ENCODE measurements at places on chromosomes 2 and 18. TPM values are rescaled to one million over a fixed set of nuclear protein-coding genes. Genes with fewer than 3 reads are reported as not detected.

- no peak overlapping the region for H3K27ac ChIP-seq
- no peaks in the 10 kb centered on the region for H3K27me3 ChIP-seq
- H3K36me3 ChIP-seq: no peaks in the 10 kb centered on the region
- H3K4me1 ChIP-seq: no peaks in the 10 kb centered on the region
Measured at GRCh38 chr2:120914839-120915521, 179.3 kb downstream of the GLI2 start.

DNA sequence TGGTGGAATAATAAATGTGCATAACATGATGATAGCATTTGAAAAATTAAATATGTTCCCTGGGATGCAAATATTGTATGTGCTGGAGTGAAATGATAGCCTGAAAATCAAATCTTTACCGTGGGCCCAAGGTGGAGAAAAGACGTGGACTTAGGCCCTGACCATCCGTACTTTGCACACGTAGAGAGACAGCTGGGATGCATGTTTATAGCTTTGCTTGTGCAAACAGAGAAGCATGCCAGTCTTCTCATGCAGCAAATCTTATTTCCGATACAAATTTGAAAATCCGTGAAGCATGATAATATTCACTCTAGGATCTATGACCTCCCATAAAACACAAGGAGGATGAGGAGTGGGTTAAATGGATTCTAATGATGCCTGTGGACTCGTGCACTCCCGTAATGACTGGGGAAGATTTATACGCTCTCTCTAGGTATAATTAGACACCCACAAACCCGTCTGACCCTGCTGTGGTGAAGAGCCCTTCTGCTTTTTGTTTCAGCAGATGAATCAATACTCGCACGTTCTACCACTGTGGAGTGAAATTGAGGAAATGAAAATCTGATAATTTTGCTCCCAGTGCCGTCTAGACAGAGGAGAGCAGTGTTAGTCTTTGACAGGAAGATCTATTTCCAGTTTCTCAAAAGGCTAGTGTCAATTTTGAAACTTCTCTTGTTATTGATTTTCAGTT is 810.3 kb upstream of the SALL3 start:
- H3K36me3 ChIP-seq: no peaks in the 10 kb centered on the region
- no peak overlapping the region for H3K27ac ChIP-seq
- H3K4me1 ChIP-seq: no peaks in the 10 kb centered on the region
- H3K27me3 ChIP-seq: no peaks in the 10 kb centered on the region
- no peak for DNase-seq
- no peak overlapping the region for H3K4me3 ChIP-seq

- DNase-seq: no peak
- peaks cover 26% of the 10 kb centered on the region for H3K27me3 ChIP-seq
- H3K4me1 ChIP-seq: peaks cover 20% of the 10 kb centered on the region
- peak overlapping the region; percentile 39 for H3K4me3 ChIP-seq
- H3K36me3 ChIP-seq: no peaks in the 10 kb centered on the region
Measured at GRCh38 chr2:27303093-27304025, 4.9 kb downstream of the UCN start.

- no peak for DNase-seq
- H3K4me3 ChIP-seq: no peak overlapping the region
- peaks cover 4% of the 10 kb centered on the region for H3K4me1 ChIP-seq
- H3K27me3 ChIP-seq: no peaks in the 10 kb centered on the region
- no peak overlapping the region for H3K27ac ChIP-seq
- H3K36me3 ChIP-seq: peaks cover 21% of the 10 kb centered on the region
Measured at GRCh38 chr2:69926849-69927515, 12.1 kb downstream of the MXD1 start.

DNA sequence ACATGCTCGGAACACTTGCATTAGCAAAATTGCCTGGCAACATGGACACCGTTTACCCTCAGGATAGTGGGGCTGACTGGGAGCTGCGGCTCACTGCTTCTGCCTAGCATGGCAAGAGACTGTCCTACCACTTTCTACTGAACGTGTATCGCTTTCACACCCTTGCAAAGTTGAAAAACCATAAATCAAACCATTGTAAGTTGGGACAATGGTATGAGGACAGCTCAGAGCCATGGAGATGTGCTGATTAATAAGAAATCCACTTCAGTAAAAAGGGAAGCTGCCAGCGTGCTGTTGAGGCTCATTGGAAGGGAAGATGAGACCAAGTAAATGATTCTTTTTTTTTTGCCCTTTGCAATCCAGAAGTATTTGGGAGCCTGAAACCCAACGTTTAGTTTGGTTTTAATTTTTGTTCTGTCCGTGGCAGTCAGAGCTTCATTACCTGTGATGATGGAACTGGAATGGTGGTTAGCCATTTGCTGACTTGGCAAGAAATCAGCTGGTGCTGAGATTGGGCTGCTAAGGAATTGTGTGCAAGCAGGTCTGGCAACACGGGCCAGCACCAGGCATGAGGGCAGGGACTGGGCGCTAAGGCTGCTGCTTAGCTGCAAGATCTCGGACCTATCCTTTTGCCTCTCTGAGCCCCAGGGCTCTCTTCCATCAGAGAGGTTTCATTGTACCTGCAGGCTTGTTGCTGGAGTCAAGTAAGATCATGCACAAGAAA is 75.5 kb upstream of the HS6ST1 start:
- H3K4me3 ChIP-seq: no peak overlapping the region
- H3K36me3 ChIP-seq: no peaks in the 10 kb centered on the region
- no peak overlapping the region for H3K27ac ChIP-seq

- H3K4me1 ChIP-seq: no peaks in the 10 kb centered on the region
- no peak overlapping the region for H3K4me3 ChIP-seq
- no peaks in the 10 kb centered on the region for H3K27me3 ChIP-seq
- H3K27ac ChIP-seq: no peak overlapping the region
Measured at GRCh38 chr18:25597476-25597875, 245.5 kb upstream of the ZNF521 start.

DNA sequence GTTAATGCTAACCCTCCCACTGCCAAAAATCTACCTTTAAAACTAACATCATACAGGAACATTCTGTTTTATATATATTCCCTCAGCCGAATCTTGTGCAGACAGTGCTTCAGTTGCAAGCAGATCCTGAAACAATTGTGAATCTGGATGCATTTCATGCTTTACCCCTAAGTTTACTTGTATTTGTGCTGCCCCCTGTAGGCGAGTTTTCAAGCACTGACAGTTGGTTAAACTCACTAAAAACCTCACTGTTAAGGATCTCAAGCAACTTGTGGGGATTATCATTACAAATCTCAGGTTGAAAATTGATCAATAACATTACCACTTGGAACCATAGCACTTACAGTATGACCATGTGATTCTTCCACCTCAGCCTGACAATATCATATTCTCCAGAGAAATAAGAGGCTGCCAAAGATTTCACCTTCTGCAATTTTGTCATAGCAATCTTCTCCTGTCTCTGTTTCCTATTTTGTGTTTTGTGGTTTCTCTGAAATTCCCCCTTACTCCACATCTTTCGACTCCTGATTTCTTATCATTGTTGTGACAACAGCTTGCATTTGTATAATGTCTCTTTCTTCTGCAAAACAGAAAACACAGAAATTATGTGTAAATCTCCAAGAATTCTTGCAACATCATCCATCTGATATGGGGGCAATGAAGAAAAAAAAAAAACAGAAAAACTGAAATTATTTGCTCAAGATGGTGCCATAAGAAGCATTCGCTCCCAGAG is 354.6 kb upstream of the SETBP1 start:
- no peaks in the 10 kb centered on the region for H3K27me3 ChIP-seq
- no peak overlapping the region for H3K27ac ChIP-seq
- H3K4me3 ChIP-seq: no peak overlapping the region
- no peaks in the 10 kb centered on the region for H3K4me1 ChIP-seq
- H3K36me3 ChIP-seq: no peaks in the 10 kb centered on the region

GRCh38 chr2:2668681-2669265 is 337.7 kb upstream of the MYT1L start:
- no peak overlapping the region for H3K27ac ChIP-seq
- no peaks in the 10 kb centered on the region for H3K4me1 ChIP-seq
- no peaks in the 10 kb centered on the region for H3K27me3 ChIP-seq
- H3K4me3 ChIP-seq: no peak overlapping the region
- H3K36me3 ChIP-seq: no peaks in the 10 kb centered on the region

DNA sequence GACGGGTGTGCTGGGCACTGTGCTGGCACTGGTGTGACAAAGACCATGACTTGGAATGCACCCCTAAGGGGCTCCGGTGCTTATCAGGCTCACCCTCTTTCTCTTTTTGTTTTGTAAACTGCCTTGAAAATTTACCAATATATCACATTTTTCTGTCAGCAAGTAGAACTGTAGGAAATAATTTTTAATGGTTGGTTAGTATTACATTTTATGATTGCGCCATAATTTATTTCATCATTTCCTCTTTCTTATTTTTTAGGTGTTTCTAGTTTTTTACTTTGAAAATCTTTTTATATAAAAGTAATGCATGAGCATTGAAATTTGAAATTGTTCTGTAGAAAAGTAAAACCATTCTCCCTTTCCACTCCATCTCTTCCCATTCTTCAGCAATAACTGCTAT is 100.9 kb downstream of the MMADHC start:
- H3K27ac ChIP-seq: no peak overlapping the region
- peaks cover 3% of the 10 kb centered on the region for H3K27me3 ChIP-seq
- no peaks in the 10 kb centered on the region for H3K36me3 ChIP-seq
- H3K4me3 ChIP-seq: no peak overlapping the region

GRCh38 chr2:84840306-84840705 is 40.6 kb downstream of the TRABD2A start:
- peak overlapping the region; percentile 22 for H3K4me3 ChIP-seq
- no peaks in the 10 kb centered on the region for H3K27me3 ChIP-seq
- peaks cover 73% of the 10 kb centered on the region for H3K4me1 ChIP-seq
- no peak for DNase-seq

DNA sequence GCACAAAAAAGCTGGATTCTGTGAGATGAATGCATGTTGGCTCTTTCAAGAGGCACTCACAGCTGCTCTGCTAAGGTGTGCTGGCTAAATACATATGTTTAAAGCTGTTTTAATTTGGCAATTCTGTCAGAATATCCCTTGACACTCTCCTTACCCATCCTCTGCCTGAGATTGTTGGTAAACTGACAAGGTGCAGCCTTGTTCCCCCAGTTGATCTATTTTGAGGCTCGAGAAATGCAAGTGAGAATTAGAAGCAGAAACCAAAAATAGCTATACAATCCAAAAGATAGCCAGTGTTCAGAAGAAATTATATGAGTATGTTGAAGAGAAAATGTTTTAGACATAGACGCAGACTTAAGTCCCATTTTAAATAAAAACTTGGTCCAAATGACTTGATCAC is 971.7 kb upstream of the GYPC start:
- H3K4me3 ChIP-seq: no peak overlapping the region
- DNase-seq: no peak
- H3K4me1 ChIP-seq: no peaks in the 10 kb centered on the region
- no peaks in the 10 kb centered on the region for H3K27me3 ChIP-seq

DNA sequence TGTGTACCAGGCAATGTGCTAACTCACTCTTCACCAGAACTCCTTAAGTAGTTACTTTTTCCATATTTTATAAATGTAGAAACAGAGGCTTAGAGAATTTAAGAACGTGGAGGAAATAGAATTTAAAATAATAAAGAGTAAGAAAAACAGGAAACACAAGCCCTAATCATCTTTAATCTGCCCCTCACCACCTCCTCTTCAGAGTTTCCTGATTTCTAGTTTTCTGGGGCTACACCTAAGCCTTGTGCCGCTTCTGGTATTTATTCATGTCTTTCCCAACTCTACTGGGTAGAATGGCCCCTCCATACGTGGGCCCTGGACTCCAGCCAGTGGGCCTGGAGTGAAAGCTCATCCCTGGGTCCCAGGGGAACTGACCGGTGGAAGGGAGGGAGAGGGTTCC is 85.4 kb downstream of the RTN4 start:
- H3K36me3 ChIP-seq: peaks cover under 1% of the 10 kb centered on the region
- no peak overlapping the region for H3K27ac ChIP-seq
- peaks cover 37% of the 10 kb centered on the region for H3K4me1 ChIP-seq
- no peak overlapping the region for H3K4me3 ChIP-seq

GRCh38 chr2:236905976-236906375 is 179.7 kb upstream of the COPS8 start:
- H3K4me1 ChIP-seq: no peaks in the 10 kb centered on the region
- H3K4me3 ChIP-seq: no peak overlapping the region
- no peak for DNase-seq
- no peak overlapping the region for H3K27ac ChIP-seq
- H3K27me3 ChIP-seq: no peaks in the 10 kb centered on the region
- no peaks in the 10 kb centered on the region for H3K36me3 ChIP-seq

GRCh38 chr2:121128741-121129659 is 156.0 kb downstream of the TFCP2L1 start:
- no peaks in the 10 kb centered on the region for H3K4me1 ChIP-seq
- no peaks in the 10 kb centered on the region for H3K27me3 ChIP-seq
- no peak overlapping the region for H3K27ac ChIP-seq
- DNase-seq: no peak

Gene CCDC150
- total RNA-seq: 0.22 TPM

Gene CXCR4
- total RNA-seq: 1,661 TPM

Gene VWC2L
- total RNA-seq: not detected

Gene IL1B
- 5.6 TPM for total RNA-seq

Gene BAZ2B
- total RNA-seq: 17.9 TPM
